ENCODE measurements at places on chromosomes 16 and 17.

DNA sequence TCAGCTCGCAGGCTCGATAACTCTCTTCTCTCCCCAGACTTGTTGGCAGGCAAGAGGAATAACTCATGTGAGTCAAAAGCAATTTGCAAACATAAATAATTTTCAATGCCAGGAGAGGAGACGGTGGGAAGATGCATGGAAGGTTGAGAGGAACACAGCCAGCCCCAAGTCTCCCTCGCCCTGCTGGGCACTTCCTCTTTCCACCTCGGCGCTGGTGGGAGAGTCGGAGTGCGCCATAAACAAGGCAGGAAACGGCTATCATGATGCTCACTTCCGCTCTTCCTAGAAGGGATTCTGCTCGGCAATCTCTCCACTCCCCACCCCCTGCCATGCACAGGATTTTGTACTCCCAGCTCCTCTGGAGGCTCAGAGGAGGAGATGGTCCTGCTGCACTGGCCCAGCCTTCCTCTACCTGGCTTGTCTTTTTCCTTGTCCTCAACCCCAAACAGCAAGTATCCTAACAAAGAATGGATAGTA is 13.0 kb downstream of the CBX4 start:
- DNase-seq = no peak

- peak; percentile 70 for DNase-seq
These were observed 1.3 kb upstream of the SCN4A start for GRCh38 chr17:63973930-63974593.

DNA sequence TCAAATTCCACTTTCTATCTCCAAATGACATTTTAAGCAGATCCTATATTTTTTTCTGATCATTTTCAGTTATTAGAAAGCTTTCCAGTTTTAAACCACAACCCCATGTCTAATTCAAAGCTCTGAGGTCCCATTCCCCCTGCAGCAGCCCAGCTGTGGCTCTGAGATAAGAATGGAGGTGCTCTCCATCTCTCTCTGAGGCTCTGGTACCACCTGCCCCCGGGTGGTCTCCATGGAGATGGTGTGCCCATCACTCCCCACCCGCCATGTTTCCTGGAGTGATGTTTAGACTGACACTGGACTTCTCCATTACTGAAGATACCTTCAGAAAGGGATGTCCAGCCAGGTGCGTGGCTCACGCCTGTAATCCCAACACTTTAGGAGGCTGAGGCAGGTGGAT is 68.1 kb upstream of the SEC14L1 start:
- DNase-seq = no peak

GRCh38 chr16:50697421-50697715 is 4.0 kb downstream of the NOD2 start:
- no peak for DNase-seq

- peak; percentile 73 for DNase-seq
These were observed 11.3 kb downstream of the PRSS22 start for GRCh38 chr16:2846511-2847310.

DNA sequence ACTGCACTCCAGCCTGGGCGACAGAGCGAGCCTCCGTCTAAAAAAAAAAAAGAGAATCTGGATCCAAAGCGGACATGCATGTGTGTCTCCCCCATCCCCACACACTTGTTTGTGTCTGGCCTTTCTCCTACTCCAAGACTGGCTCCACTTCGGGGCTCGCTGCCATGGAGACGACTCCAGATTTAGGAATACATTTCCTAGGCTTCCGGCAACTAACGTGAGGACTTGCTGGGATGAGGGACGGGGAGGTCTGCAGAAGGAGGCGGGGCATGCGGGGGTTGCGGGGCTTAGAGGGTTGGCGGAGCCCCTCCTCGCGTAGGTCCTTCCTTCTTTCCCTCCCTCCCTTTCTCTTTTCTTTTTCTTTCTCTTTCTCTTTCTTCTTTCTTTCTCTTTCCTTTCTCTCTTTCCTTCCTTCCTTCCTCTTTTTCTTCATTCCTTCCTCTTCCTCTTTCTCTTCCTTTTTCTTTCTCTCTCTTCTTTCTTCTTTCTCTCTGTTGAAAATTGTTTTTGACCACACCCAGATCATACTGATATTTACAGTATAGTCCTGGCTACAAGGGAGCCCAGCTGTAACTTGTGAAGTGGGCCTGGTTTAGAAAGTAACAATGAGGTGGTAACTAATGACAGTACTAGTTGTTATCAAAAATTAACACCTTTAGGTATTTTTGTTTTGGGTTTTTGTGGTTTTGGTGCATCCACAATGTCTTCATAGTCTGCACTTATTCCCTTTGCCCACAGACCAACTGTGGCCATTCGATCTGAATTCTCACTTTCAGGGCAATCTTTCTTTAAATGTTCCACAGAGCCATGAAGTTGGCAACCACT is 25.2 kb downstream of the MIS12 start:
- DNase-seq = no peak

GRCh38 chr17:28646039-28646754 is 1.2 kb upstream of the BLTP2 start:
- no peak for DNase-seq

All from urothelium cell line (cell line).